ENCODE measurements at places on chromosomes 2 and 18.

- no peak for DNase-seq
Measured at GRCh38 chr2:67927501-67927900, 135.3 kb downstream of the C1D start.

DNA sequence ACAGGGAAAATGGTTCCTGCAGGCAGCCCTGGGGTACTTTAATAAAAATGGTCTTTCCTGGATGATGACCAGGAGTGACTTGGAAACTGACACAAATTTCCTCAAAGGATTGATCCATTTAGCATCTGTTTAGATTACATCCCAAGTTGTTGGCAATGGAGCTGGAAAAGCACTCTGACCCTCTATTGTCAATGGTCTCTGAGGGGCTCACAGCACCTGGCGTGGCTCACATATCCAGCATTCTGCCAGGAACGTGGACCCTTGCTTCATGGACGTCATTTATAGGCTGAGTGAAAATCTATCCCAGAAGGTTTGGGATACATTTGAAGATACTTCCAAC, 43.8 kb downstream of the SERTAD2 start:
- DNase-seq, result no peak

- no peak for DNase-seq
Measured at GRCh38 chr2:176560296-176560695, 291.1 kb downstream of the MTX2 start.

DNA sequence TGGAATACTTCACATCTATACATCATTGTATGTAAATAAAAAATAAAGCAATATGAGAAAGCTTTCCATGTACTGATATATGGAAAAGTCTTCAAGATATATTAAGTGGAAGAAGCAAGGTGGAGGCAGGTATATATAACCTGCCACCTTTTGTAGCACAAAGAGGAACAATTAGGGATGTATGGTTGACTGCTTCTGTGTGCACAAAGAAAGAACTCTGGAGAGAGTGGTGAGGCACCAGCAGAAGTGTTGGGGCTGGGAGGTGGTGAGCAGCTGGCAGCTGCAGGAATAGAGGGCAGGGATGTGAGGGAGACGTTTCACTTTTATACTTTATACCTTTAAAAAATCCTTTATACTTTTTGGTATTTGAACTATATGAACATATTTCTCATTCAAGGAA, 26.1 kb downstream of the KIF5C start:
- peak; percentile 78 for DNase-seq

DNA sequence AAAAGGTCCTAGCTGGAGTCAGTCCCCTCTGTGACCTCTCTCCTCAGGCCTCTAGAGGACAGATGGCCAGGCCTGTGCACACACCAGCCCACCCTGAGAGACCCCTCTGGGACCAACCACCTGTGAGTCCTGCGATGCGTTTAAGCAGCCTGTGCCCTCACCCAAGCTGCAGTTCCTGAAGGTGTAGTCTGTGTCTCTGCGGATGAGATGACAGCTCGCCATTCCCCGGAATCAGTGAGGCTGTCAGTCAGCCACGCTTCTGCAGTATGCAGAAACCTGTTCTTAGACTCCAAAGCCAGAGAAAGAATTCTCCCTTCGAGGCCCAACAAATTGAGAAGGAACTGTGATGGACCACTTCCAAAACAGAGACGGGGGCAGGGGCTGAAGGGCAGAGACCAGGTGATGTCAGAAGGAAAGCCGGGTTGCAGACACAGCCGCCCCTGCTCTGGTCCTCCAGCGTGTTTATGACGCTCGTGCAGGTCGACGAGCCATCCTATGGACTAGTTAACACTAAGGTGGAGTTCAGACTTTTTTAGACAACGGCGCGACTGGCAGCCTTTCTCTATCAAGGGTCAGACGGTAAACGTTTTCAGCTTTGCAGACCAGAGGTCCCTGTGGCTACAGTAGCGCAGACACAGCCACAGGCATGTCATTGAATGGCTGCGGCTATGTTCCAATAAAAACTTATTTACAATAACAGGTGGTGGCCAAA, 10.2 kb downstream of the MTERF4 start:
- no peak for DNase-seq

DNA sequence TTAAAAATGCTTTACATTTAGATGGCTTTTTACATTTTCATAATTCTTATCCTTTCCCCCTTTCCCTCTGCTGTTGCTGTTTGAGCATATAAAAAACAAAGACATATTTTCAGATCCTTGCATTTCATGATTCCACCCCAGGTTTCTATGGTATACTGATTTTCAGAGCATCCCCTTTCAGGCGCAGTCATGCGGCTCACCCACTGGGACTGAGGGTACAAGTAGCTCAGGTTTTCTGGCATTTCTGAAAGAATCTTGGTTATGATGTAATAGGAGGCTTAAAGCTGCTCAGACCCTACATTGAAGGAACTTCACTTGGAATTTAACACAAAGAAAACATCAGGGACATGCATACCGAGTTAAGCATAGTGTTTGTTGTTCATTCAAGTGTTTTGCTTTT, 310.8 kb downstream of the ETAA1 start:
- no peak for DNase-seq

- DNase-seq, result no peak
Measured at GRCh38 chr18:57581301-57581934, 5.1 kb downstream of the FECH start.

DNA sequence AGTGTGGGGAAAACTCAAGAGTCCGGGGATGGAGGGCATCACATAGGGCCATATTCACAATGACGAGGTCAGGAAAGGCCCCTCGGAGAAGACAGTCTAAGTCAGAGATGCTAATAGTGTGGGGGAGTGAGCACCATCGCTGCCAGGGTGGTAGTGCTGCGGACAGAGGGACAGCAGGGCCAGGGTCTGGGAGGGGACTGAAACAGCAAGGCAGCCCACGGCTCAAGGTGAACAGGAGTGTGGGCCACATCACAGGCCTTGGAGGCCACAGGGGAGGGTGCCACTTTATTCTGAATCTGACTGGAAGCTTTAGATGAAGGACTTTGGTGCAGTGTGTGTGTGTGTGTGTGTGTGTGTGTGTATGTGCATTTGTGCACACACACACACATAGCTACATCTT, 130.9 kb upstream of the GLI2 start:
- DNase-seq, result no peak

GRCh38 chr2:201148434-201148990, 32.5 kb downstream of the CFLAR start:
- no peak for DNase-seq

GRCh38 chr2:240886023-240886565, 9.9 kb downstream of the MAB21L4 start:
- DNase-seq, result no peak

- no peak for DNase-seq
Measured at GRCh38 chr2:109094144-109094543, 34.9 kb upstream of the SH3RF3 start.

DNA sequence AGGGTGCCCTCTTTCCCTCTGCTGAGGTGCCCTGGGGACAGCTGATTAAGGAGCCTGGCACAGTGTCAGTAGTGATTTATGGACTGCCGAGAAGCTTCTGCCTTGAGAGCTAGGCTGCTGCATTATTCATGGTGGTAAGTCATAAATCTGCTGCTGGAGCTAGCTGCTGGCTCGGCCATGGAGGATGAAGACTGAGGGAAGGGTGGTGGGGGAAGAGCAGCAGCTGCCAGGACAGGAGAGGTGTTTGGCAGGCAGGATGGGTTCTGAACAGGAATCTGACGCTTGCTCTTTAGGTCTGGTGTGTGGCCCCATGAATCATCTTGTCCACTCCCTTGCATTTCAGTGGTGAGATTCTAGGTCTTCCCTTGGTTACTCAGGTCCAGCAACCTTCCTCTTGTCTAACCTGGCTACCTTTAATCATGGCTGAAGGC, 296.3 kb downstream of the DYSF start:
- no peak for DNase-seq

- peak; percentile 0 for DNase-seq
Measured at GRCh38 chr2:165794536-165794928, 485 bp upstream of the GALNT3 start.

GRCh38 chr2:6475155-6475940, 390.4 kb downstream of the CMPK2 start:
- no peak for DNase-seq

GRCh38 chr2:100957996-100958653, 44.0 kb upstream of the RPL31 start:
- DNase-seq, result no peak

GRCh38 chr2:144605231-144605840, 85.4 kb upstream of the ZEB2 start:
- no peak for DNase-seq

GRCh38 chr18:46793565-46793964, 36.7 kb upstream of the ST8SIA5 start:
- DNase-seq, result no peak

- DNase-seq, result no peak
Measured at GRCh38 chr2:45741161-45741850, 89.8 kb downstream of the PRKCE start.

- no peak for DNase-seq
Measured at GRCh38 chr18:48303883-48304282, 105.3 kb downstream of the ZBTB7C start.

All from NCI-H1436 (cell line).